Thoracic aorta (tissue), 2 donors: ENCODE measurements at places on chromosomes 7 and 10. TPM values are rescaled to one million over a fixed set of nuclear protein-coding genes. Genes with fewer than 3 reads are reported as not detected.

- no peak for DNase-seq
Observed at GRCh38 chr7:80324032-80324431, 187.8 kb downstream of the GNAT3 start.

PON2 gene
- total RNA-seq, result 49.7 TPM

FANK1 gene
- total RNA-seq, result not detected

GRCh38 chr7:116988363-116988989 is 35.2 kb downstream of the ST7 start:
- no peak for DNase-seq

TAS2R40 gene
- total RNA-seq, result not detected

DNA sequence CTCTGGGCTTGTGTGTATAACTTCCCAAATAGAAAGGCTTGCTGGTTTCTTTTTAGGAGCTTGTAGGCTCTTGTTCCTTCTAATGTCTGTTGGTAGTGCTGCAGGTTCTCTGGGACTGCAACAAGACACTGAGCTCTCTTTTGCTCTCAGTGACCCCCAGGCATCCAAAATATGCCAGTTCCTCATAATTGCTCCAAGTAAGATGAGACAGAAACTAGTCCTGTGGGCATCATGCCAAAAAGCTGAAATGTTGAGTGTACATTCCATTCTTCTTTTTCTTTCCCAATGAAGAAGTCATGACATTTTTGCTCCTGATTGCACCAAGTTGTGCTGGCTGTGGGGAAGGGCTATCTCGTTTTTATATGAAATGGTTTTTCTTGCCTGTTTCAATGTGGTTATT is 7.1 kb upstream of the BTBD16 start:
- DNase-seq, result no peak

GRCh38 chr7:99143521-99143852 is 421 bp downstream of the SMURF1 start:
- no peak for DNase-seq

SPDYE2 gene
- total RNA-seq, result not detected

DNA sequence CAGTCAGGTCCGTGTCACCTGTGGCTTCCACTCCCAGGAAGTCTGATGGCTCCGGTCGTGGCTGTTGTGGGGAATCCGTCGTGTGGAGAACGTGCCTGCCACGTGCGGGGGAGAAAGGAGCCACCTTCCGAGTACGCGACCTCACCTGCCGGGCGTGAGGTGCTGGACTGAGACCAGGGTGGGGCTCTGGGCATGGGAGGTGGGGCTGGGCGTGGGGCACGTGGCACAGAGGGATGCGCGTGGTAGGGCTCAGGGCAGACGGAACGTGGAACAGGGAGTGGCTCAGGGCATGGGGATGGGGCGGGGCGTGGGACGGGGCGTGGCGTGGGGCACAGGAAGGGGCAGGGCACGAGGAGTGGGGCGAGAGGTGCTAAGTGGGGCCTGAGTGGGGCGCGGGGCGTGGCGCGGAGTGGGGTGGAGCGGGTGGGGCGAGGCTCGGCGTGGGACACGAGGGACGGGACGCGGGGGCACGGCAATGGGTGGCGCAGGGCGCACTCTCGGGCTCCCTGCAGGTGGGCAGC is 64.8 kb downstream of the C10orf143 start:
- DNase-seq, result no peak

DNA sequence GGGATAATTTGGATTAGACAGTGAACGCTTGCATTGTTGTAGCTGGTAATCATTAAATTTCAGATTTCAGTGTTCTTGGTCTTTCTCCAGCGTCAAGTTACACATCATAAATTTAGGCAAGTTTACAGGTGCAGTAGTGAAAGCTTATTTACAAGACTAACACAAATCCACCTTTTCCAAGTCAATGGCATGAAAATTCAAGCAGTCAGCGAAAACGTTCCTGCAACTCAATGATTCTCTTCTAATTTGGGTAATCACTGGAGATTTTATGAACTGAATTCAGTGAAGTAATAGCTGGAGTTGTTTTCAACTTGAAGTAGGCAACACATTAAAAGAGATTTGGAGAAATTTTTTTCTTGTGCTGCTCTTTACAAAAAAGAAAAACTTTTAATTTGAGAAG is 17.9 kb downstream of the BCAP29 start:
- no peak for DNase-seq

- no peak for DNase-seq
Observed at GRCh38 chr7:112765105-112765504, 25.1 kb downstream of the TMEM168 start.

- DNase-seq, result no peak
Observed at GRCh38 chr7:853366-854117, 21.3 kb downstream of the SUN1 start.
